Activated CD4-positive, alpha-beta T cell treated with anti-CD3 and anti-CD28 coated beads, Interleukin-2, amount 10 ng/mL, durations not matched to agents 7 days and 5 days (primary cell): ENCODE measurements at places on chromosomes 12 and 14.

DNA sequence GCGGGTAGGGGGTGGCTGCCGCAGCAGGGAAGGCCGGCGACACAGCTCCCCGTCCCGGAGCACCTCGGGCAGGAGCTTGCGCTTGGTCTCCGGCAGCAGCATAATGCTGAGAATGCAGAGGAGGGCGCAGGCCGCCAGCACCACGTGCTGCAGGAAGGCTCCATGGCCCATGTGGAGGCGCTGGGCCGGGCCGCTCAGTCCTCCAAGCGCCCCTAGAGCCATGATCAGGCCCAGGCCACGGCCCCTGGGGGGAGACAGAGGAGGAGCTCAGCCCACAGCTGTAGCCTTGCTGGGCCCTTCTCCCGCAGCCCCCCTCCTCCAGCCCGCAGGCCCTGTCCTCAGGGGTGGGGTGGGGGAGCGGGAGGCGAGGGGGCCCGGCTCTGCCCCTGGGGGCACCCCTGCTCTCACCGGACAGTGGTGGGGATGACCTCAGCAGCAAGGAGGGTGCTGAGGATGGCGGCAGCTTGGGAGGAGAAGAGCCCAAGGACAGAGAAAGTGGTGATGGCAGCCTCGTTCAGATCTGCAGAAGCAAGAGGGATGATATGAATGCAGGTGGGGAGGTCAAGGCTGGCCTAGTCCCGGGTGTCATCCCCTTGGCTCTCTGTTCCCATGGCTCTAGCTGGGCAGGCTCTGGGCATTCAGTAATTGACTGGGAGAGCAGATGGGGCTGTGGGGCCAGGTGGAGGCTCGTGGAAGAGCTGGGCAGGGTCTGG is 5.8 kb downstream of the SLC22A17 start:
- no peak for DNase-seq

DNA sequence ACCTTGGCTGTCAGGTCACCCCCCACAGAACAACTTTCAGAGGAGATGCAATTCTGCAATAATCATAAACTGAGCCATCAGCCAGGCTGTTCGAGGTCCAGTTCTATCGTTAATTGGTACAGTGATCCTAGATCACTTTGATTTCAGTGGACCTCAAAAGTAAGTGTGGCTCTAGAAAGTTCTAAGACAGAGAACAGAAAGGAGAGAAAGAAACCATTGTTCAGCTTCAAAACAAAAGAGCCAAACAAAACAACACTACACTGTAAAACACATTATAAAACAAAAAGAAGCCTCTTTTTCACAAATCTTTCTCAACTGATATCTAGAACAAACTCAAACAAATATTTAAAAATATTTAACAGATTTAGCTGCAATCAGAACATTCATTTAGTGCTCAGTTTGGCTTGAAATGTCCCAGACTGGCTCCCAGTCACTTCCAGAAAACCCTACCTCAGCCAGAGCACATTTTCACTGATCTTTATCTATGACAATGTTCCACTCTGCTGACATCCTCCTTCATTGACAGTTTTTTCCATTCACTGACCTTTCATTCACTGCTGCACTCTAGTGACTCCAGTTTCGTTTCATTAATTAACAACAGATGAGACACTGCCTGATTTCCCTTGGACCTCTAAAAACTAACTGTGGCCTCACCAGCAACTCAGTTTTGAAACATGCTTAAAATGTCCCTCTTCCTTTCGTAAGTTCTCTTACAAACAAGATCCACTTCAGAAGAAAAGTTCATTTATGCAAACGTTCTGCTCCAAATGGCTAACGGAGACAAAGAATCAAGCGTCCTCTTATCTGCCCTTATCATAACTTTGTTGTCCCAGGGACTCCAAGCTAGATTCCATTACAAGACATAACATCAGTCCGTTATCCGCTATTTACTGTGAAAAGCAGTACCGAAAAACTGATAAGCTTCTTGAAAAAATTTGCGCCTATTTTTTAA is 56.8 kb downstream of the DUSP16 start:
- DNase-seq = no peak

DNA sequence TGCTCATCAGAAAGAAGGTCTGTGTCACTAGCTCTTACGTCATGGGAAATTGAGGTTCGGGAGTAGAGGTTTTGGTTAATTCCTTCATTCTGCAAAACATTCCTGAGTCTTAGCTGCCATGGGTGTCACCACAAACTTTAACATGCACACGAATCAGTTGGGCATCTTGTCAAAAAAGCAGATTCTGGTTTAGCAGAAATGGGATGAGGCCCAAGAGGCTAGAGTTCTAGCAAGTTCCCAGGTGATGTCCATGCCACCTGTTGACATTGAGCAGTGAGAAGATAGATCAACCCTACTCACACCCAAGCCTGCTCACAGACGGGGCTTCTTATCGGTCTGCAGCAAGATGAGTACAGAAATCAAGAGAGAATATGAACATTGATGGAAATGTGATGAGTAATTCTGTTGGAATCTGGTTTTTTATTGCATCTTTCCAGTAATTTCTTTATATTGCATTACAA is 11.7 kb upstream of the RIN3 start:
- DNase-seq = no peak

DNA sequence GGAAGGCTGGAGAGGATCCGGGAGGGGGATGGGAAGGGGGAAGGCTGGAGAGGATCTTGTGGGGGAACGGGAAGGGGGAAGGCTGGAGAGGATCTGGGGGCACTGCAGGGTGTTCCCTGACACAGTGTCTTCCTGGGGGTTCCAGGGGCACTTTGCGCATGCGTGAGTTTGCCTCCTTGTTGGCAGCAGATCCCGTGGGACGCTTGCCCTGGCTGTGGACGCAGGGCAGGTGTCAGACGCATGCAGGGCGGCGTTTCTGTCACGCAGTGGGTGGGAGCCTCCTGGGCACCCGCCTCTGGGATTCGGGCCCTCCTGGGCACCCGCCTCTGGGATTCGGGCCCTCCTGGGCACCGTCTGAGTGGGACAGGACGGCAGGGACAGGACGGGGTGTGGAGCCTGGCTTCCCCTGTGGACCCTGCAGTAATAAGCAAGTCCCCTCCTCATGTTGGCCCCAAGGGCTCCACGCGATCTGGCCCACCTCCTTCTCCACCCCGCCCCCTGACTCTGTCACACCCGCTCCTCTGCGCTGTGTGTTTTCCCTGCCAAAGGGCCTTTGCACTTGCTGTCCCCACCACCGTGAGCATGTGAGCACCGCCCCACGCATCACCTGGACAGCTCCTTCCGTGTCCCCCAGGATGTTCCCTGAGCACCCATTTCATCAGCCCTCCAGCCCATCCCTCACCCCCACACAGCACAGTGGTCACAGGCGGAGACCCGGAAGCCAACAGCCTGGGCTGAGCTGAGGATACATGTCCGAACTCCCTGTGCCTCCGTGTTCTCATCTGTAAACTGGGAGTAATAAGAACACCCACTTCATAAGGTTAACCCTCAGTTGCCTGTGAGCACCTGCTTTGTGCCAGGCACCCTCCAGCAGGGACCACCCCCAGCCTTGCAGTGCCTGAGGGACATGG is 4.4 kb downstream of the MMP17 start:
- no peak for DNase-seq

- no peak for DNase-seq
Observed at GRCh38 chr12:49331380-49332222, 5.4 kb downstream of the C1QL4 start.

- DNase-seq = no peak
Observed at GRCh38 chr12:12779529-12779928, 5.9 kb upstream of the APOLD1 start.

- no peak for DNase-seq
Observed at GRCh38 chr12:108602976-108603704, 5.3 kb upstream of the TMEM119 start.

DNA sequence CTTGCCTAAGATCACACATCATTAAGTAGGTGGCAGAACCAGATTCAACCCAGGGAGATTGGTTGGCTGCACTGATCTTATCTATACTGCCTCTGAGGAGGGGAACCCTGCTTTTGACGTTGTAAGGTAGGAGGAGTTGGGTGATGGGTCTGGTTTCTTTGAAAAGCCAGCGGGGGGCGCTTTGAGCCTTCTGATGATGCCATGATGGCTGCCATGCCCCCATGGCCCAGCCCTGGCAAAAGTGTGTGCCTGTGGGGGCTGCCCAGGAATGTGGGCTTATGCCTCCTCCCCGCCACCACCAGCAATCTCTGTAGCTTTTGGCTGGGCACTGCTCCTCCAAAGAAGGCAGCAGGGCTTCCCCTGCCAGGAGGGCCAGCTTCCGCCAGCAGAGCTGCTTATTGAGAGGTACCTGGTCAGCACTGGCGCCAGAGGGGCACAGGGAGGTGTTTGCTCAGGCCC is 224.3 kb downstream of the SLC41A2 start:
- DNase-seq = peak; percentile 37

- no peak for DNase-seq
Observed at GRCh38 chr12:42639556-42639955, 50.0 kb upstream of the PRICKLE1 start.

DNA sequence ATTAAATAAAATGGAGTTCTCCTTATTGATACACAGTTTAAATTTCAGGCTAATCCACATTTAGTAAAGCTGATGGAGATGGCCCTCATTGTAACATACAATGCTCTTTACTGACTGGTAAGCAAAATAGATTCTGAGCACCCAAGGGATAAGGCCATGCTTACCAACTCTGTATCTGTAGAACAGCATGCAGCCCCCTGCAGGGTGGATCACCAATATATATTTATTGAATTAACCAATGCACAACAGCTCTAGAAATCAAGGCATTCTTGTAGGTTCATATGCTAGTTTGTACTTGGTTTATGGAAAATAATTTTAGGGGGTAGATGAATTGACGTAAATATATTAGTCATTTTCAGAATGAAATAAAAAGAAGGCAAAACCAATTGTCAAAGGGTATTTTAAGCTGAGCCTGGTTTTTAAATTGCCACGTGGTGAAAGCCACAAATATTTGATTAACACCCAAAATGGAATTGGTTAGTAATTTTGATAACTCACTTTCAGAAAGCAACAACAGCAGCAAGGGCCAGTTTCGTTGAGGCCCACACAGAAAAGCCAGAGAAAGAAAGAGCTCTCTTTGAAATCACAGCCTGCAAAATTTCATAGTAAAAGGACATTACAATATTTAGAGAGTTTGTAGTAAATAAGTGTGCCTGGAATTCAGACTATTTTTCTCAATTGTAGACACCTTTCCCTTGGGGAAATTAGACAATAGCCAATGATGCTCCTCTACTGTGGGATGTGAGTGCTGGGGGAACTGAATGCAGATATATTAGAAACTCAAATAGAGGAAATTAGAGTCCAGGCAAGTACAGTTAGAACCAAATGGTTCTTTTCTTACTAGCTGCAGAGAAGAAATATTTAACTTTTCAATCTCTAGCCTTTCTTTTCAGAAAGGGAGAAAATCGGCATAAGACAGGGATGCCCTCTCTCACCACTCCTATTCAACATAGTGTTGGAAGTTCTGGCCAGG is 216.2 kb upstream of the ABCD2 start:
- no peak for DNase-seq
